ENCODE measurements at places on chromosomes 2 and 18.

DNA sequence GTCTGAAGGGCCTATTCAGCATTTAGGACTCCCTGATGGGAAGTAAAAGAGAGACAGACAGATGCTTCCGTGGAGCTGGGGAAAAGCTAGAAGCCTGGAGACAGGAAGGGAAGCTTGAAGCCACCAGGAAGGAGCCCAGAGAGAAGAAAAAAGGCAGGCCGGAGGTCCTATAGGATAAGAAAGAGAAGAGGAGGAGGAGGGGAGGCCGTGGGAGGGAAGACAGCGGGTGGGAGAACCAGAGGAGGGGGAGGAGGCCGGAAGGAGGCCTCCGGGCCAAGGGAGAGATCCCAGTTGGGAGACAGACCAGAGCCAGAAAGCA, 107.1 kb upstream of the PKDCC start:
- DNase-seq: no peak

- DNase-seq: no peak
Observed at GRCh38 chr2:175624211-175624761, 377.8 kb downstream of the LNPK start.

- DNase-seq: no peak
Observed at GRCh38 chr2:205346649-205347048, 335.7 kb upstream of the NRP2 start.

DNA sequence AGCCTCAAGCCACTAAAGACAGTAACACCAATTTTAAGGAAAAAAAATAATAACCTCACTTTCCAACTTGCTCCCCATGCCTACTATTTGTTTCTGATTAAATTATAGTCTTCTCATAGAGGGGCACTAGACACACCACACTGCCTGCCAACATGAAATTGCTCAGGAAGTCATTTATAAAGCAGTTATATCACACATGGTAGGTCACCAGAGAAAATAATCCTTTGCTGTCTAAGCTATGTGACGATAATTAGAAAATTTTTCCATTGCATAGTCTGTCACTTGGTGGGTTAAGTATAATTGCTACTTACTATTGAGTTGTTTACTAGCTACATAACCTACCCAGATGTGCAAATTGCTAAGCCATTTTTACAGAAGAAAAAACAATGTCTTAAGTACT, 85.2 kb downstream of the INO80D start:
- DNase-seq: no peak

DNA sequence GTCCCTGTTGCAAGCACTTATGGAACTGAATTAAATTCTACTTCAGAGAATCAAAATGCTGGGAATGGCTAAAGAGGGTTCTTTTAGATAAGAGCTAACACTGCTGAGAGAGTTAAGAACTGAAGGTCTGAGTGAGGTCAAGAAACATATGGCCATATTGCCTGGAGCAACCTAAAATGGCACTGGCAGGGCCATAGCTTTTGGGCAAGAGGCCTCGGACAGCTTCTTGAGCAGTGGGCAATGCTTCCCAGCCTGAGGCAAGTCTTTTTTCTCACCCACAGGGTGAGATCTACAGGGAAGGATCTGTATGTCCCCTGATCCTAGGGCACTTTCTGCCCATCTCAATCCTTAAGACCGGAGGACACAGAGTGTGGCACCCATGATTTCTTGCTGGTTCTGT, 244.6 kb upstream of the NT5C1B start:
- no peak for DNase-seq

DNA sequence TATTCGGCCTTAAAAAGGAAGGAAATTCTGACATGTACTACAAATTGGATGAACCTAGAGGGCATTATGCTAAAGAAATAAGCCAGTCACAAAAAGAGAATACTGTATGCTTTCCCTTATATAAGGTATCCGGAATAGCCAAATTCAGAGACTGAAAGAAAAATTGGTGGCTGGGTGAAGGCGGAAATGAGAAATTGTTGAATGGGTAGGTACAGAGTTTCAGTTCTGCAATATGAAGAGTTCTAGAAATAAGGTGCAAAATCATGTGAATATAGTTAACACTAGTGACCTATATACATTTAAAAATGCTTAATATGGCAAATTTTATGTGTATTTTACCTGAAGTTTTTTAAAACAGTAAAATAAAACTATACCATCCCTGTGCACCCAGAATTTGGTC, 43.1 kb downstream of the RMP24 start:
- DNase-seq: no peak

GRCh38 chr2:176087330-176088047, 3.7 kb upstream of the EVX2 start:
- DNase-seq: no peak

DNA sequence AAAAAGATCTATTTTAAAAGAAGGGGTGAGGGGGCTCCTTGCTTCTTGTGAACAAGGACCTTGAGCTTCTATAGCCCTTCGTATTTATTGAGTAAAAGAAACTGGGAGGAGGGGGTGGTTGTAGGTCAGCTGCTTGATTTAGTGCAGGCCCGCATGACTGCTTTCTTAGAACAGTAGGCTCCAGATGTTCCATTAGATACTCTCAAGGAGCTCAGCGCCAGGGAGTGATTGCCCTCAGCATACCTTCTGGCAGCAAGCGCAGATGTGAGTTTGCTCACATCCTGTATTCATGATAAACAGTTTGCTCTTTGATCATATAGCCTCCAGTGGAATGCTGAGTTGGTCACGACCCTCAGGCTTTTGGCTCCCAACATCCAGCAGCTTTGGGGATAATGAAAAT, 108.9 kb upstream of the XPO1 start:
- DNase-seq: no peak

Data from NCI-H510A treated with DMSO at 0.1 percent for 48 hours (cell line).